ENCODE measurements at places on chromosomes 2 and 18.

GRCh38 chr18:44423814-44424644 lies 256.7 kb upstream of the SETBP1 start:
- DNase-seq: no peak

GRCh38 chr2:22020091-22020742 lies 896.4 kb downstream of the TDRD15 start:
- no peak for DNase-seq

DNA sequence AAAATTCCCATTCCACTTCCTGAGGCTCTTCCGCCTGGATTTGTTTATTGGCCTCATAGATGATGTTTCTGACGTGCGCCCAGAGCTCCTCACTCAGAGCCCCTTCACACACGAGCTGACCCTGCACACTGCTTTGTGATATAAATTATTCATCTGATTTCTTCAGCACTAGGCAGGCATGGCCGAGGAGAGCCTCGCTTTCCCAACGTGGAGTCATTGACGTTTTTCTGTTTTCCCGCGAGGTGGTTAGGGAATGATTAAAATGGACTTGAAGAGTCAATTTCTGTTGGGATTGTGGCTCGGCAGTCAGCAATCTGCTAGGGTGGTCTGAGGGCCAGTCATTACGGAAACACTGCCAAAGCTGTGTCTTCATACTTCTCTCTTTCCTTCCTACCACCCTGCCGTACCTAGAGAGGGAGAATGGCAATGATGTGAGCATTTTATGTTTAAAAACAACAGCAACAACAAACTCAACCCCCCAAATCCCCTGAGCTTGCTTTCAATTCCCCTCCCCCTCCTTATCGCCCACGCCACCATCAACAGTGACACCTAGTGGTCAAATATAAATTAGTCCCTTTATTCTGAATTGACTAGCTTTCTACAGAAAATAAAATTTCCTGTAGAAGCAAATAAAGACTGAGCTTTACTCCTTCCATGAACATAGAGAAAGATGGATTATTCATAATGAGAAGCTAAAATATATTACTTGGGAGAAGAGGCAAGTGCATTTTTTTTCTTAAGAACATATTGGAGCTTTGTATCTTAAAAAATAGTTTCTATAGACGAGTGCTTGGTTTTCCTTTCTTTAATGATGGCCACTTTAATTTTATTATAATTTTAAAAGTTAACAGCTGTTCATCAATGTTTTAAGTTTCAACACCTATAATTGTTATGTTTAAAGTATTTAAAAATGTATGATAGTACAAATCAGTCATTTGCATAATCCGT lies 285.1 kb downstream of the MTX2 start:
- DNase-seq: no peak

DNA sequence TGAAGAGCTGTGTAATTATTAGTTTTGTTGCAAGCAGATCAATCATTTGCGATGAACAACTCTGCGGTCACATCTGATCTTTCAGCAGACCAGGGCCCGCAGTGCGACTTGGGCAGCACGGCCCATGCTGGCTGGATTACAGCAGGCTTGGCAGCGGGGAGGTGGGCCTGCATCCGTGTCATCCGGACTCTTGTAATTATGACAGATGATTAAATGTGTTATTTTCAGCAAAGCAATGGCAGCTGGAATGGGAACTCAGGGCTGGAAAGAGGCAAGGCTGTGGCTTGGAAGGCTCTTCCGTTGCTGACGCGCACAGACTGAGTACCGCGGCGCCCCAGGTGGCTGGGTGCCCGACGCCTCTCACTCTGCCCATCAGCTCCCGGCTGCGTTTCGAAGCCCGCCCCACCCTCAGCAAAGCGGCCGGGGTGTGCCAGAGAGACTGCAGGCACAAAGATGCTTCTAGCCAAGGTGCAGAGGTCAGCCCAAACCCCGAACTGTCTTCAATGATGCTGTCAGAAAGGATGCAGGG lies 397.4 kb upstream of the SALL3 start:
- DNase-seq: no peak

DNA sequence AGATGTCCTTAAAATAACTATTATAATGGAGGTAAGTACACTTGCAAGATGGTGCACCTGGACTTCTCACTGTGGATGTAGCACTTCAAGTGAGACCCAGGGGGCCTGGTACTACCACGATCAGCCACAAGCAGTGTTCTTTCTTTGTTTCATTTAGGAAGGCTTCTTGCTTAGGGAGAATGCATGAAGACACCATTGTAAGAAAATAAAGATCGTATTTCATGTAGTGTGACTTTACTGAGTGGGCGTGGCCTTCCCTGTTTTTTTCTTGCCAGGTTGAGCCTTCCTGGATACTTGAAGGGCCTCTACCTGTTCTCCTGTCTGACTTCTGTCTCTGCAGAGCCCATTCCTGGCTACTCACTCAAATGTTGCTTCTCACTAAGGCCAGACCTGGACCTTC lies 615.6 kb upstream of the SOX11 start:
- no peak for DNase-seq

DNA sequence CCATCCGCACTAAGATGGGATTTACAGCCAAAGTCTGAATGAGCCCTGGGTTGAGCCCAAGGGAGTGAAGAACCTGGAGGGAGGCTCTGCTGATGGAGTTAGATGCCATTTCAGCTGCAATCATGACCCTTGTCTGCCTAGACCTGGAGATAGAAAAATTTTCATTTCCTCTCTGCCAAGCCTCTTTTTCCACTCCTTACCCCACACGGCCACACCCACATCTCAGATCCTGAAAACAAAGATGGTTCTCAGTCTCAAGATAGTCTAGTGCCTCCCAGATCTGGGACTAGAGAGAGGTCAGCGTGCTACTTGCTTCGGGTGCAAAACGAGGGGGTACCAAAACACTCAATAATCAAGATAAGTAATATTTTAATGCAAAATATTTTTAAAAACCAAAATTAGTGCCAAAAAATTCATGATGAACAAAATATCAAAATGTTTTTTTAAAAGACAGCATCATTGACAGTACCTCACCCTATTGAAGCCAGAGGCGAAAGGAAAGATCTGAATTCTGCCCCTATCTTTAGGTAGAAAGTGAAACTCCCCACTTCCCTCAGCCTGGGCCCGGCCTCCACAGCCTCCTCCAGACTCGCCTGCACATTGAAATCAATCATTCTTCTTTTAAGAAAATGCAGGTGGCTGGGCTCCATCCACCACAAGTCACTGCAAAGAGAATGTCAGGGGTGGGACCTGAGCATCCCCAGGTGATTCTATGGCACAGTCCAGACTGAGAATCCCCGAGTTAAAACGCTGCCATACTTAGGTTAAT lies 57.8 kb upstream of the GPR45 start:
- DNase-seq: no peak
